ENCODE measurements at places on chromosomes 3 and 15.

DNA sequence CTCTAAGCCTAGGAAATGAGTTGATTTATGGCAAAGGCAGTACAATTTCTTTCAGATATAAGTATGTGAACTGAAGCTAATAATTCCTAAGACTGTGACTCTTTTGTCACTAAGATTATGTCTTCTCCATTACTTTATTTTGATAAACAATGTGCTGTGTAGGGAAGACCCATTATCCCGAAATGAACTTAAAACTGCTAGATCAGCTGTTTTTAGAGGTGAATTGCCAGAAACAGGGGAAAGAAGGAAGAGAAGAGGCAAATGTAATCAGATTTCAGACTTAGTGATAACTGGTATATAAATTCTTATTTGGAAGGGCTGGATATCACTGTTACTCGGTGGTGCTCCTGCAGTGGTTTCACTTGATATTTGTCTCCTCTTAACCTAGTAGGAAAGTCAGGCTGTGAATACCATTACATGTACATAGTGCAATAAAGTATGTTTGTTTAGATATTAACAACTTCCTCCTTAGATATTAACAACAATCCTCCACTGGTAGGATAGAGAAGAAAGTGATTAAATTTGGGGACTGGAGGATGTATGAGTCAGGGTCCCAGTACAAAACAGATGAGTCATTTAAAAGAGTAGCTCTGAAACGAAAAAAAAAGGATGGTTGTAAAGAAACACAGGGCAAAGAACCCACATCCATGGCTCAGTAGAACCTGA, 338.5 kb upstream of the KCNH8 start:
- DNase-seq, result no peak

DNA sequence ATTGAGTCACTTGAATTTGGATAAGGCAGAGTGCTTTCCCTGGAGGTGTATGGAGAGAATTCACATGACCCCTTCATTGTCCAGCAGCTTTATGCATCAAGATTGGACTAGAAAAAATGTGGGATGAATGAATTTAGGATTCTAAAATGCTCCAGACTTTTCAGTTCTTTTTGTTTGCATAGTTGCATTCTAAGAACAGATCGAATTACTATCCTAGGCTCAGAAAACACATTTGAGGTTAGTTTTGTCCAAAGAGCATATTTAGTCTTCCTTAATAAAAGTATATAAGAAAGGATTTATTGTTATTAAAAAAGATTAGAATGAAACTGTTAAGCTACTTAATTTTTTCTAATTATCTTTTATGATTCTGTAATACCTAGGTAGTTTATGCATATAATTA, 127.4 kb downstream of the UBE2E2 start:
- DNase-seq, result no peak

- no peak for DNase-seq
Observed at GRCh38 chr3:146953511-146953981, 348.4 kb upstream of the PLSCR5 start.

- no peak for DNase-seq
Observed at GRCh38 chr3:53169045-53169831, 8.2 kb downstream of the PRKCD start.

DNA sequence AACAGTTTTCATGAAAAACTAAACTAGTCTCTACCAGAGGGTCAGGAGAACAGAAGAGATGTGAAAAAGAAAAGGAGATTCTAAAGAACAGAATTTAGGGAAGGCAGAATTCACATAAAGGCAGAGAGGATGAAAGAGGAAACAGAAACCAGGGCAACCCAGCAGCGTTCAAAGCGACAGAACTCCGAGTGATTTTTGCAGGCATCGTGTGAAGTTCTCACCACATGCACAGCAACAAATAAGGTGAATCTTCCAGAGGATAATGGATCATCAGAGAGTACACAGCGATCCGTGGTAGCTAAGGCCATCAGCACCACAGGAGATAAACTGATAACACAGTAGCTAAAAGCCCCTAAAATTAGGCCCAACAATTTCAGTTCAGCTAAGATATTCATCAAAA, 250.8 kb upstream of the THBS1 start:
- no peak for DNase-seq

GRCh38 chr3:105593315-105593714, 226.6 kb downstream of the ALCAM start:
- no peak for DNase-seq

GRCh38 chr3:82424031-82424339, 662.5 kb upstream of the GBE1 start:
- DNase-seq, result no peak

DNA sequence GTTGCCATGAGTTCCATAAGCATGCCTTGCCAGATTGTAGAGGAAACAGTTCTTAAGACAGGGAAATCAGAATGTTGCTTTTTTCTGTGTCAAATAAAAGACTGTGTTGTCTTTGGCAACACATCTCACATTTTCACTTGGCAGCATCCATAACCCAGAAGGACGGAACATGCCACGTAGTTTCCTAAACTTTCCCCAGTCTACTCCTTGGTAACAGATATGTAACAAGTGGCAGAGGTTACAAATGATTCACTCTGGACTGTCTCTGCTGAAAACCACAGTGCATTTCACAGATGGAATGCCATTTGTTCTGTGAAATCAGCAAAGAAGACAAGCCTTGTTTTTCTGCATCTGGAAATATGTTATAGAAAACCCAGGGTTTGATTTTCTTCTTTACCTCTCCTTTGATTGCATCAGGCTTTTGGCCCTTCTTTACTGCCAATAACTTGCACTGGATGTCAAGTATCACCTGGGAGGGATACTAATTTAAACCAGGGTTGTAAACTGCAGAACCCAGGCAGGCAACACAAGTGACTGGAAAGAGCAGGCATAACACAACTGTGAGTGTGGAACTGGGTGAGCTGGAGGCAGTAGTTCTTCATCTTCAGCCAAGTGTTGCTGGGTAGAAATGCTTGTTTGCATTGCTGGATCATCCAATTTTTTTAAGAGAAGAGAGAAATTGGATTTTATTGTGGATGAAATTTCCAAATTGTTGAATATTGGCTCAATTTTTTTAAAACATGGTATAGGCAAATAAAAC, 124.4 kb upstream of the FOXB1 start:
- DNase-seq, result no peak

DNA sequence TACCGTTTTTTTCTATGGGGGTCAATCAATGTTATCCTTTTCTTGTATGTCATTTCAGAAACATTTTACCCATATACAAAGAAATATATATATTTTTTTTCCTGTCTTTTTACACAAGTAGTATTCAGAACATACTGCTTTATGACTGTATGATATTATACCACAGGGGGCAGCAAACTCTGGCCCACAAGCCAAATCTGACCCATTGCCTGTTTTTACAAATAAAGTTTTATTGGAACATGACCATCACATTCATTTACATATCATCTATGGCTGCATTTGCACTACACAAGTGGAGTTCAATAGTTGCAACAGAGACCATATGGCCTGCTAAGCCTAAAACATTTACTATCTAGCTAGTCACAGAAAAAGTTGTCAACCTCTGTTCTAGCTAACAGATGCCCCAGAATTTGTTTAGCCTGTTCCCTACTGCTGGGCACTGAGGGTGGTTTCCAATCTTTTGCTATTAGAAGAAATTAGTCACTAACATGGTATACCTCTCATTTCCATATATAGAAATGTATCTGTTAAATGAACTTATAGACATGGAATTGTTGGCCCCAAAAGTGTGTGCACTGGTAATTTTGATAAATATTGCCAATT, 57.7 kb downstream of the BFSP2 start:
- DNase-seq, result peak; percentile 52

DNA sequence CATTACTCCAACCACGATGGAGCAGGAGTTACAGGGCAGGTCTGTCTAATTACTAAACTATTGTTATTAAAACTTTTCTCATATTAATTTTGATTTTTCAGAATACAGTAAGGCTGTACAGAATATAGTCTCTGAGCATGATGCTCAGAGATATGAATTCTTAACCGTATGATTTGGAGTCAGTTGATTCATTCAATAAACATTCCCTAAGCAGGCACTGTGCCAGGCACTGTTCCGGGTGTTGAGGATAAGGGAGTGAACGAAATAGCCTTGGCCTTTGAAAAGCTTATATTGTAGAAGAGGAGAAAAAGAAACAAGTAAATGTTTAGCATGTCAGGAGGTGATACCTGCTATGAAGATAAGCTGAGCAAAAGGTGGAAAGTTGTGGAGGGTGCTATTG, 187.3 kb downstream of the KCNAB1 start:
- DNase-seq, result no peak

DNA sequence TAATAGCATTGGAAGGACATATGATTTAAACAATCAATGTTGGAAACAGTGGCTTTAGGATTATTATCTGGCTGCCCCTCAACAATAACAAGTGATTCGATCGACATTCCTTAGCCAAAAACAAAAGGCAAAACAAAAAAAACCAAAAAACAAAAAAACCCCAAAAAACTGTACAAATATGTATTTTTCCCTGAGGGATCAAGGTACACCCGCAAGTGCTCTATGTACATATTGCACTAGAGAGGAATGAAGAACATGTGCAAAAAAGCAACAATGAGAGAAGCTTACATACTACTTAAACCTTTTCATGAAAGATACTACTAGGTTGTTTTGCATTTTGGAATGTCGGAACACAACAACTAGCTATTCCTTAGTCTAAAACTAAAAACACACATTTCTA, 14.2 kb upstream of the ICE2 start:
- DNase-seq, result no peak

GRCh38 chr3:109480014-109480413, 142.7 kb upstream of the DPPA4 start:
- no peak for DNase-seq

GRCh38 chr3:190286014-190286413, 36.2 kb downstream of the CLDN1 start:
- DNase-seq, result no peak

Data from NCI-H1694 (cell line).